MCF 10A (cell line): ENCODE measurements at places on chromosomes 3 and 15. TPM values are rescaled to one million over a fixed set of nuclear protein-coding genes. Genes with fewer than 3 reads are reported as not detected.
A peak's percentile ranks its signal among the peaks of the same experiment; 100 is the strongest.

DNA sequence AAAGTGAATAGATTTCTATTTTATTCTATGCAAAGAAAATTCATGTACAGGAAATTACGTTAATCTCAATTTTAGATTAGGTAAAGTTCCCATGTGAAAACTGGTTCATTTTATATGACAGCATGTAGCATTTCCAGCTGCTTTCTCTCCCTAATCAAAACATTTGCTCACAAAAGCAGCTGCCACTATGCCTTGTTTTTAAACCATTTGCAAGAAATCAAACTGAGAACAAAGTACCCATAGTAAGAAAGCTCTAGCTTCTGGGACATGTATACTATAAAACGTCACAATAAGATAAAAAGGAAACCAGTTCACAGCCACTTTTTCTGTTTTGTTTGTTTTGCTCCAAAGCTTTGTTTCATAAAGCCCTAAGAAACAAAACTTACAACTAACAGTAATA, 5.0 kb upstream of the CRYBG3 start:
- no peak for DNase-seq

GRCh38 chr3:190716961-190717360, 145.5 kb downstream of the GMNC start:
- no peak for DNase-seq

CACNA1D gene
- total RNA-seq: 0.26 TPM in 1 of 2 replicates, not detected in the other

COL7A1 gene
- 44.2 and 60.5 TPM in 2 replicates for total RNA-seq

- DNase-seq: no peak
Observed at GRCh38 chr3:10334459-10334858, 13.5 kb upstream of the SEC13 start.

DNA sequence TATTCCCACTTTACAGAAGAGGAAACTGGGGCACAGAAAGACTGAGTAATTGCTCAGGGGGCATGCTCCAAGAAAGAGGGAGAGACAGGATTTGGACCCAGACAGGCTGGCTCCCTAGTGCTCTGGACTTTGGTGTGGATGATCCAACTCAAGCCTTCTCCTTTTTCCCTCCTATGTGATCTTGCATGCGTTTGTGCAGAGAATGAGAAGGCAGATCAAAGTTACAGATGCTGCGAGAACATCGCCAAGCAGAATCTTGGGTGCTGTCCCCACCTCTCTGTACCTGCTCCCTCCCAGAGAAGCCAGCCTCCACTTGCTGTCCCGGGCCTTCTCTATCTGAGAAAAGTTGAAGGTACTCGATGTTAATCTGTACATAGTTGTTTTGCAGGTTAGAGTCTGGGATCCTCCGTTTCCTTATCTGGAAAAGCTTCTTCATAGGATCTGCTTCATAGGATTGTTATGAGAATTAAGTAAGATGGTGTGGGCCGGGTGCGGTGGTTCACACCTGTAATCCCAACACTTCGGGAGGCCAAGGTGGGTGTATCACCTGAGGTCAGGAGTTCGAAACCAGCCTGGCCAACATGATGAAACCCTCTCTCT, 10.2 kb downstream of the GNB5 start:
- no peak for DNase-seq

DNA sequence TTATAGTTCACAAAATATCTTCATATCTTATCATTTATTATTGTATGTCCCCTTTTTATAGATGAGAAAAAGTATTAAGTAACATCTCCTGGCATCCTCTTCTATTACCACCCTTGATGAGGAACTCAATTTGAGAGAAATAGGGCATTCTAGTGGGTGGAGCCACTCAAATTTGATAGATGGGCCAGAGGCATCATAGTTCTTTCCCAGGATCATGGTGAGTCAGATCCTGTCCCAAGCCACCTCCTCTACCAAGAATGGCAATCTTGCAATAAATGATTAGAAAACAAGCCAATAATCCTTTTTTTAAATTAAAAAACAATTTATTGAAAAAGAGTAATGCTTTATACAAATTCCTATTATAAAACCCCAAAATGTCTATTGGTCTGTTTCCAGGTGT, 16.8 kb downstream of the CLDN1 start:
- DNase-seq: peak; percentile 78

FRMD5 gene
- total RNA-seq: 0.71 and 0.98 TPM in 2 replicates

- DNase-seq: peak; percentile 74
Observed at GRCh38 chr3:61996366-61996765, 377.0 kb downstream of the FEZF2 start.

DNA sequence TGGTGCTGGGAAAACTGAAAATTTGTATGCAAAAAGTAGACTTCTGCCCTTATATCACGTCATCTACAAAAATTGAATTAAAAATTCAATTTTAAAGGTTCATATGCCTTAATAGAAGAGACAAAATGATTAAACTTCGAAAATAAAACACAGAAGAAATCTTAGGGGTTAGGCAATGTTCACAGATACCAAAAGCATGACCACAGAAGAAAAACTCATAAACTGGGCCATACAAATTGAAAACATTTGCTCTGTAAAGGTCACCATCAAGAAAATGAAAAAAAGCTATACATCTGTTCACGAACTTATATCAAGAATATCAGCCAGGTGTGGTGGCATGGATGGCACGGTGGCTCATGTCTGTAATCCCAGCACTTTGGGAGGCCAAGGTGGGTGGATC, 245.1 kb downstream of the PCCB start:
- DNase-seq: no peak

GRCh38 chr15:93082861-93083260, 6.2 kb downstream of the RGMA start:
- no peak for DNase-seq

P2RY13 gene
- not detected in 2 replicates for total RNA-seq

SLC38A3 gene
- not detected in 2 replicates for total RNA-seq
